ENCODE measurements at places on chromosomes 1 and 21.

DNA sequence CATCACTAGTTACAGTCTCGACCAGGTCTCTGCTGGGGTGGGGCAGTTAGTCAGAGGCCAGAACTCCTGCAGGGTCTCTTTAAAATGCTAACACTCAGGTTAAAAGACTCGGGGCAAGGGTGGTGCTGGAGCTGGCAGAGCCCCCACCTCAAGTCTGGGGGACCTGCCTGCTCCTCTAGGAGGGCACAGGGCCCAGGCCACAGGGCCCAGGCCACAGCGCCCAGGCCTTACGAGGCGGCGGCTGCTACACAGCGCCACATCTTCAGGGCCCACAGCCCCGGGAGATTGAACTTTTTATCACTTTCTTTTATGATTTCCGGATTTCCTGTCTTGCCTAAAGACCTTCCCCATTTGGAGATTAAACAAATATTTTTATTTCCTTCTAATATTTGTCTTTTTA, 10.4 kb downstream of the MPZ start:
- no peak for DNase-seq

DNA sequence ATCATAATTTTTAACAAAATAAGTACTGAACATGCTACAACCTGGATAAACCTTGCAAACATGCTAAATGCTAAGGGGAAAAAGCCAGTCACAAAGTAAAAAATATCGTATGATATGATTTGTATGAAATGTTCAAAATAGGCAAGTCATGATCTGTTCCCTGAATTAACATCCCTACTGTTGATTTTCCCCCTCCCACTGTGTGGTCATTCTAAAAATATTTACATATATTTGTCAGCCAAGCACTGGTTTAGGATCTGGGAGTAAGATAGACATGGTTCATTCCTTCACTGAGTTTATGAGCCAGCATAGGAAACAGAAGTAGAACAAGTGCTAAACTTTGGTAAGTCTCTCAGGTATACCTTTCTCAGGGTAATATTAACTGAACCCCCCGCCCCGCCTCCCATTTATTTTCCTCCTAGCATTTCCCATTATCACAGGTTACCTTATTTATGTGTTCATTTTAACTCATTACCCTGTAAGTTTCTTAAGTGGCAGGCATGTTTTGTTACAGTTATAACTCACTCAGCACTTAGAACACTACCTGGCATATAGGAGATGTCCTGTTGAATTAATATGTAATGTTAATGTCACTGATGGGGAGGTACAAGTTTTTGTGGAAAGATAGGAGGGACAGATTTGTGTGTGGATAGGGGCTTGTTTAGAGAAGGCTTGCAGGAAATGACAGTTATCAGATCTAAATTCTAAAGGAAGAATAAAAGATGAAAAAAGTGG, 12.3 kb downstream of the UQCRH start:
- no peak for DNase-seq

- no peak for DNase-seq
Measured at GRCh38 chr1:154866257-154867063, 3.6 kb downstream of the KCNN3 start.

DNA sequence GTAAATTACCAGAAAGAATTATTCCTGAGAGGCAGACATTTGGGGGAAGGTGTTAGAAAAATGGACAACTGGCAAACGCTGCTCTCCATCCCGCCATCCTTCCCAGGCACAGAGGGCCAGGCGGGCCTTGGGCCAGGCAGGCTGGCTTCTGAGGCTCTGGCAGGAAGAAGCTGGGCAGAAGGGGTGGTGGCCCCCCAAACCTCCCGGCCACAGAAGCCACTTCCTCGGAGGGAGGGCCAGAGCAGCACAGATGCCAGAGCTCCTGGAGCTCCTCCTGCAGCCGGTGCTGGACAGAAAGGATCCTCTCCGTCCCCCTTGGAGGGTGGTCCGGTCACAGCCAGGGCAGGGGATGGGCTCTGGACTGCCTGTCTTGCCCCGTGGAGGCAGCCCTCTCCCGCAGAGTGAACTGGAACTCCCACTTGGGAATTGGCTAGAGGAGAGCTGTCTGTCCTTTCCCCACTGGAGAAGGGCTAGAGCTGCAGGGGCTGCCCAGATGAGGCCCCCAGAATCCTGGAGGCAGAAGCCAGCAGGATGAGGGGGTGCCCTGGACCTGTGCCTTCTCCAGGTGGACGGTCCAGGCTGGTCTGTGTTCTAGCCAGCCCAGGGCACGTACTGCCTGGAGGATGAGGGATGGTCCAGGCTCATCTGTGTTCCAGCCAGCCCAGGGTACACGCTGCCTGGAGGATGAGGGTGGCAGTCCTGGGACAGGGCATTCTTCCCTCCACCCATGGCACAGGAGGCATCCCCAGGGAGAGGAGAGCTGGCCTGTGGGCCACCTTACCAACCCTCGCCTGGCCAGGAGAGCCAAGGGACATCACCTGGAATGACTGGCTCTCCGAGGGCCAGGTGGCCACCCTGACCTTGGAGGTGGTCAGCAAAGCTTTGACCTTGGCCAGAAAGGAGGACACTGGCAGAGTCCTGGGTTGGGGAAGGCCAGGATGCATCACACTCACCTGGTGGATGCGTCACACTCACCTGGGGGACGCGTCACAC, 47.4 kb upstream of the ACTRT2 start:
- no peak for DNase-seq

GRCh38 chr21:33673473-33673872, 31.2 kb downstream of the ITSN1 start:
- DNase-seq, result no peak

- peak; percentile 82 for DNase-seq
Measured at GRCh38 chr1:58784758-58785441, 1.1 kb upstream of the JUN start.

GRCh38 chr1:167450843-167451242, 67.5 kb downstream of the CD247 start:
- DNase-seq, result no peak

DNA sequence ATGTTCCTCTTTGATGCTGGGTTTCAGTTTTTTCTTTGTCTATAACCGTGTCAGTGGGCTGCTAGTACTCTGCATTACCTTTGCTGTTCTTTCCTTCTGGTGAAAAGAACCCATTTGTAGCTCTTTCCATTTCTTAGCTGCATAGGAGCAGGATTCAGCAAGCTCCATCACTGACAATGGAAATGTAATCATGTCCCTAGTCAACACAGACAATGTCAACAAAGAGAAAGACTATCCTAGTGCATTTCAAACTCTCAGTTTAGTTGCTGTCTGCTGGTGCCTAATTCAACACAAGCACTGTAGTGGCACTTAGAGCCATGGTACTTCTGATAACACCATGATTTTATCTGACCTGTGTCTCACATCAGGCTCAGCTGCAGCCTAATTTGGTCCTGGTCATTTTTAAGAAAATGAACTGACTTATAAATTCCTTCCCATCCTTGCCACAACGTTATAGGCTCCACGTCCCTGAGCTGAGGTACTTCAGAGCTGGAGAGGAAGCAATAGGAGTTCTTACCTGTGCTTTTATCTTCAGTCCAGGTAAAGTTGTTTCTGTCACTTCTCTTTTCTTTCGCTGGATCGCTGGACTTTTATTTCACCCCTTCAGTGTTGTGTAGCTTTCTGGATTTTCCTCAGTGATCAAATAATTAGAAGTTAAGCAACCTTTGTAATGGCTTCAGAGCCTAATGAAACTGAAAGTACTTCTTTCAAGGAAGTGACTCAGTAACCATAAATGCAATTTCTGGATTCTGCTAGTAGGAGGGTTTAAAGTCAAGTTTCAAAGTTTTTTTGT, at the start of gene GBP3:
Gene GBP3, minus strand, starts transcription at position 700 of the 793 bp plus-strand sequence. CDS start 2,145 bp downstream, outside the sequence.
- no peak for DNase-seq

GRCh38 chr1:21317035-21317689, 26.9 kb upstream of the ECE1 start:
- DNase-seq, result no peak

GRCh38 chr1:7043719-7044535, 258.7 kb downstream of the CAMTA1 start:
- no peak for DNase-seq

DNA sequence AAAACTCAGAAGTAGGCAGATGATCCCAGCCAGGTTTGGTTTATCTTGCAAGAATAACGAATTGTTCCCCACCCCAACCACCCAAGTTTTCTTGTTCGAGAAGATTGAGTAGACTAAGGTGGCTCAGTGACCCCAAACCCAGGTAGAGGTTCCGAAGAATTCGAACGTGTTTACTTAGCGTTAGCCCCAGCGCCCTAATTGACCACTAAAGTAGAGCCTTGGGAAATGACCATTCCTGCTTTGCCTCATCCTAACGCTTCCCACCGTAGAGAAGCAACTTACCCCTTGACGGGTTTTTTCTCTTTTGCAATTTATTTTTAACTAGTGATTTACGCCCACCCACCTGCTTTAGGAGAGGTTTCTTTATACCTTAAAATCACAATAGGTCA, 870 bp downstream of the FBXO28 start:
- no peak for DNase-seq

- no peak for DNase-seq
Measured at GRCh38 chr1:152111515-152111968, 3.7 kb downstream of the TCHH start.

GRCh38 chr1:181493166-181493565, 9.8 kb downstream of the CACNA1E start:
- DNase-seq, result no peak

- no peak for DNase-seq
Measured at GRCh38 chr1:57324388-57324787, 99.5 kb downstream of the DAB1 start.

- DNase-seq, result no peak
Measured at GRCh38 chr1:214397497-214397896, 116.5 kb downstream of the SMYD2 start.

GRCh38 chr1:101566883-101567538, 330.2 kb downstream of the S1PR1 start:
- no peak for DNase-seq

DNA sequence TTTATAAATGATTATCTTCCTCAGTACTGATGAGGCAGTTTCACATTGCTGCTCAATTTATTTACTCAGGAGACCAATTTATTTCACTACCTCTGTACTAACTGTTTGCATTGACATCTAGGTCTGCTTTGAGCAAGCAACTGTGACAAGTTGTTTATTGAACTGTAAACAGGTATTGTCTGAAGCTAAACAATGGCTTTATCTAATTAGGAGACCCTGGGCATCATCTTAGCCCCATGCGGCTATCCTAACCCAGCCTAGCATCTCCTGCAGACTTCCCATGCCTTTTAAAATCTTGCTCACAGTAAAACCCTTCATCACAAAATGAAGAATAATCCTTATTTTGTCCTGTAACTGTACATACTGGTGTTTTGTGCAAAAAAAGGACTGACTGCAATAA, 348.2 kb downstream of the RWDD3 start:
- no peak for DNase-seq

DNA sequence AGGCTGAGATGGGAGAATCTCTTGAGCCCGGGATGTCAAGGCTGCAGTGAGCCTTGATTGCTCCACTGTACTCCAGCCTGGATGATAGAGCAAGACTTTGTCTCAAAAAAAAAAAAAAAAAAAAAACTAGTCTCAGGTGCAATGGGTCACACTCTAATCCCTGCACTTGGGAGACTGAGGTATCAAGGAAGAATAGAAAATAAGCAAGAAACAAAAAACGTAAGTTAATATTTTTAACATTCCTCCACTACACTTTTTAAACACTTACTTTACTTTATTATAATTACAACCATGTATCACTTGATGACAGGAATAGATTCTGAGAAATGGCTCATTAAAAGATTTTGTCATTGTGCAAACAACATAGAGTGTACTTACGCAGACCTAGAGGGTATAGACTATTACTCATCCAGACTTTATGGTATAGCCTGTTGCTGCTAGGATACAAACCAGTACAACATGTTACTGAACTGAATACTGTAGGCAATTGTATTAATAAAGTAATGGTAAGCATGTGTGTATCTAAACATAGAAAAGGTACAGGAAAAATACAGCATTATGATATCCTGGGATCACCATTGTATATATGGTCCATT, 1244.1 kb upstream of the ADGRL4 start:
- DNase-seq, result no peak

GRCh38 chr1:41670217-41670957, 185.9 kb upstream of the EDN2 start:
- no peak for DNase-seq

DNA sequence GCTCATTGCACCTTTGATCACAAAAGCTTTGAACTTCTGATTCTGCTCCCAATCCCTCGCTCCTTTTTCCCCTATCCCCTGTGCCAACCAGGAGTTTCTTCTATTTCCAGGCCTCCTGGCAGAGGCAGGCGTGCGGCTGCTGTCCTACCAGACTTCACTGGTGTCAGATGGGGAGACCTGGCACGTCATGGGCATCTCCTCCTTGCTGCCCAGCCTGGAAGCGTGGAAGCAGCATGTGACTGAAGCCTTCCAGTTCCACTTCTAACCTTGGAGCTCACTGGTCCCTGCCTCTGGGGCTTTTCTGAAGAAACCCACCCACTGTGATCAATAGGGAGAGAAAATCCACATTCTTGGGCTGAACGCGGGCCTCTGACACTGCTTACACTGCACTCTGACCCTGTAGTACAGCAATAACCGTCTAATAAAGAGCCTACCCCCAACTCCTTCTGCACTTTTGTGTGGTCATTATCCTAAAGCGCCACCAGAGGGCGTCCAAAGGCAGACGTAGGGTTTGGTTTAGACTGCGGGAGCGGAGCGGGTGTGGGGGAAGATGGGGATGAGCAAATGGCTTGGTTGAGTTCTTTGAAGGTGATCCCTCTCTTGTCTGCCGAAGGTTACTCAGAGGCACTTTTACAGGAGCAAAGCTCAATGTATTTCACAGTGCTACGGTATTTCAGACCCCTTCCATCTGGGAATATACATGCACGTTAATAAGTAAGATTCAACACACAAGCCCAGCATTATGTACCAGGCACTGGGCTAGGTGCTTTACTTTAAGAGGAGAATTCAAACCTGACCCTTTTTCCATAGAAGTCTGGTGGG, 24.7 kb downstream of the HMGCS2 start:
- DNase-seq, result no peak

GRCh38 chr1:98047171-98047570, 126.3 kb upstream of the DPYD start:
- DNase-seq, result no peak

- no peak for DNase-seq
Measured at GRCh38 chr1:2587071-2587859, 688 bp downstream of the PRXL2B start.

DNA sequence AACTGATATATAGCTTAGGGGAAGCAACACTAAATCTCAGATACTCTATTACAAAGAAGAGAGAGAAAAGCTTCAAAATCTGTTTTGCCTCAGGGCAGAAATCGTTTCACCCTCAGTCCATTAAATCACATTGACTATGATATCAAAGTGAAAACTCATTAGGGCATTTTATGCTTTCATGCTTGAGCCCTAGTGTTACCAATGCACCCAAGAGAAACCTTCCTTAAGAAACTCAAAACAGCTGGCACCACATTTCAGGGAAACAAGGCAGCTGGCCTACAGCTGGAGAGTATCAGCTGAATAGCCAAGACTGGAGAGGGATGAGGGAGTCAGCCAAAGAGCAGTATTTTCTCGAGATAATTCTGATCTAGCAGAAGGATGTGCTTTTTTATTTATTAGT, 14.9 kb downstream of the COLGALT2 start:
- DNase-seq, result no peak

DNA sequence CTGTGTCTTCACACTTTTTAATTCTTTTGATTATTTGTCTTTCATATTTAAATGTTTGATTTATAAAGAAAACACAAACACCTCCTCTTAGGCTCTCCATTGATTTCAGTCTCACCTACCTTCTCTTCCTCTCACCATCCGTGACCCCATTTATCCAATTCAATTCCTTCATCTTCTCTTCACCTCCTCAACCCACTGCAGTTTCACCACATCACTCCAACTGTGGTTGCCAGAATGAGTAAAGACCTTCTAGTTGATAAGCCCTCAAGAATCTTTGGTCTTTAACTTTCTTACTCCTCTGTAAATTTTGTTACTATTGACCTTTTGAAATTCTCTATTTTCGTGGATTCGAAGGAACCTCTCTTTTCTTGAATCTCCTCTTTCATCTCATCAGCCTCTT, 260.7 kb downstream of the CHRM3 start:
- no peak for DNase-seq
